Gastroesophageal sphincter (tissue), 4 donors: ENCODE measurements at places on chromosomes 12 and 14. TPM values are rescaled to one million over a fixed set of nuclear protein-coding genes. Genes with fewer than 3 reads are reported as not detected.

The IL26 gene
- total RNA-seq: not detected

GRCh38 chr12:6074979-6075585, 49.4 kb downstream of the VWF start:
- peak; percentile 29 for ATAC-seq

The SLC48A1 gene
- total RNA-seq: 66.8 TPM

GRCh38 chr12:7637615-7638014, 28.1 kb downstream of the APOBEC1 start:
- no peak for ATAC-seq

The TGM1 gene
- 9.0 TPM for total RNA-seq

GRCh38 chr14:61429316-61429715, 107.9 kb downstream of the PRKCH start:
- ATAC-seq: no peak

The KLRK1 gene
- total RNA-seq: 1.1 TPM

The PCED1B gene
- 2.7 TPM for total RNA-seq

The OR11H12 gene
- total RNA-seq: not detected

DNA sequence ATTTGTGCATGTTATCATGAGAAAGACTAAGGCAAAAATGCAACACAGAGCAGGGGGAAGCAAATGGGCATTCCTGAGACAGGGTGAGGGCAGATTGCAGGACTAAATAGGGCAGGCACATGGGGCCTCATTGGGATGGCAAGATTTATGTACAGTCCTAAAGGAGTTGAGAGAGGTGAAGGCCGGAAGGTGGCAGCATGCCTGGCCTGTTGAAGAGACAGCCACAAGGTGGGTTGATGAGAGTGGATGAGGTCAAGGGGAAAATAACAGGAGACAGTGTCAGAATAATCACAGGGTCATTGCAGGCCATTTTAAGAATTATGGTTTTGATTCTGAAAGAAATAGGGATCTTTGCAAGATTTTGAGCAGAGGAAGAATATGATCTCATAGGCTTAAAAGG, 21.0 kb downstream of the PAH start:
- no peak for ATAC-seq

- no peak for ATAC-seq
Measured at GRCh38 chr12:41186026-41186425, 2.1 kb upstream of the PDZRN4 start.

DNA sequence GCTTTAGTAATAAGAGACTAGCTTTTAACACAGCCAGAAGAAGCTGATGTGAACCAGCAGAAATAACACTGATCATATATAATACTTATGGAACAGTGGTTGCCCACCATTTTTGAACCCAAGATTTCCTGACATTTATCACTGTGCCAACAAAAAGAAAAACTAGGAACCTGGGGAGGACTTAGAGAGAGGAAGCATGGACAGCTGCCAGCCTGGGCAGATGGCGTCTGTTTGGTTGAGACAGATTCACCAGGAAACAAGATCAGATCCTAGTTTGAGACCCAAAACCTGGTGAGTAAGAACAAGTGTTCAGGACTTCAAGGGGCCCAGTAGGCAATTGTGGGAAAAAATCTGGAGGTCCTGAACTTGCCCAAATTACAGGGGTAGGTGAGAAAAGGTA, 95.3 kb downstream of the BICD1 start:
- no peak for ATAC-seq

DNA sequence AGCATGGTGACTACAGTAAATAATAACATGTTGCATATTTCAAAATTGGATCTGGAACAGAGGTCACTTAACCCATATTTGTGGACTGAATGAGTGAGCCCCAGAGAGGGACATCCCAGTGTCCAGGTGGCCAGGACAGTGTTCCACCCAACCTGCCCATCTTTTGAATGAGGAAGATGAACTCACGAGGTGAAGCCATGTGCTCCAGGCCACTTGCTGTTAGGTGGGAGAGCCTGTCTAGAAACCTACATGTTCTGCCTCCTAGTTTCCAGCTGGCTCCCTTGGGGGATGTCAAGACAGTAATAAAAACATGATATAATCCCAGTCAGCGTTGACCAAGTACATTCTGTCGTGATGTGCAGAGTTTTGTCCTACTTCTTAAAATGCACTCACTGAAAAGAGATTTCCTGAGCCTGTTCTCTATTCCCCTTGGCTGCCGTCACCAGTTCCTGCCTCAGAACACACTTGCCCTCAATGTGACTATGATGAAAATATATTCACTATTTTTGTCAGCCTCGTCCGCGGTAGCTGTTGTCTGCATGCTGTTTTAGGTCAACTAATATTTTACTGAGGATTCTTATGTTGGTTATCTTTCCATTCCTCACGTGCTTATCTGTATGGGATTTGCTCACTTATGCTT, 25.7 kb downstream of the TSPAN9 start:
- ATAC-seq: no peak

DNA sequence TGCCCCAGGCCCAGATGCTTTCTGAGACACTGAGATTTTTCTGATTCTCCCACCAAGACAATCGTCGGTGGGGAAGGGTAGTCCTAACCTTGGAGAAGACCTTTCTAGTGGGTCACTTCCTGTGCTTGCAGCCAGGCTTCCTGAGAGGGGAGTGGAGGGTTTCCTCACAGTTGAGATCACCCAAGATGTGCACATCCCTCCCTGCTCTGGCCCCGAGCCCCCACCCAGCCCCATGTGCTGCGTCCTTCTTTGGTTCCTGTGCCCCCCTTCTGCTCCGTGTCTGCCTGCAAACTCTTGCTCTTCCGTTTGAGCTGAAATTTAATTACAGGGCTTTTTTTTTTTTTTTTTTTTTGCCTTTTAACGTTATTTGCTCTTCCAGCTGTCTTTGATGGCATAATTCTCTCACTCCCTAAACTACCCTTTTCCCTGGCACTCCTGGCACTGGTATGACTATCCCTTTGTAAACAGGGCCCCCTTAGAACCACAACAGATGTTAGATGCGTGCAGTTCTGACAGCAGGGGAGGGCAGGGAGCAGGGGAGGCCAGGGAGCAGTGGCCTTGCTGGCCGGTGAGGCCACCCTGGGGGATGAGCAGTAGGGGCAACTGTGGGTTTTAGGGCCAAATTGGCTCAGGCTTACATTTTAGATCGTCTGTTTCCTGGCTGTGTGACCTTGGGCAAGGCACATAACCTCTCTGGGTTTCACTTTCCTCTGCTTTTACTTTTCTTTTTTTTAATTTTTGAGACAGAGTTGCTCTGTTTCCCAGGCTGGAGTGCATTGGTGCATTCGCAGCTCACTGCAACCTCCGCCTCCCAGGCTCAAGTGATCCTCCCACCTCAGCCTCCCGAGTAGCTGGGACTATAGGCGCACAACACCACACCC, 144.5 kb downstream of the PHETA1 start:
- no peak for ATAC-seq

DNA sequence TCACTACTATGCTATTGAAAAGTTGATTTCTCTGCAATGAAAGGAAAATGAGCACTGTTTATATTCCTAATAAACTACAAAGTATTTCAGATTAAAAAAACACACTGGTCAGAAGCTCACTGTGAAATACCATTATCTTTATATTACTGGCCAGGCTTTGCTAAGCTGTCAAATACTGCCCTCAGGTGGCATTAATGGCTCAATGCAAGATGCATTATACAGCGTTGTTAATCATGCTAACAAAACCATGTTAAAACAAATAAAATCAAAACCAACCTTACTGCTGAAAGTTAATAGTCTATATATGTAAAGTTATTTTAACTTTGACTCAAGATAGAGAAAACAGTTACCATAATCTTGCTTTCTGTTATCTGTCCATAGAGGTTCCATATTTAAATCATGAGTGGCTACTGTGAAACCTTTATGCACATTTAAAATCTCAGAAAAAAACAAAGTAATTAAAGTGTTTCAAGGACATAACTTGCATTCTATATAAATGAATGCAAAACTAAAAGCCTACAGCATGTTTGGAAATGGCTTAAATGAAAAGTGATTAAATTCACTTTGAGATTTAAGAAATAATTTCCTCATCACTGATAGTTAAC, 121.7 kb downstream of the RALGAPA1 start:
- ATAC-seq: no peak

- no peak for ATAC-seq
Measured at GRCh38 chr12:80017261-80017870, 82.0 kb upstream of the OTOGL start.

GRCh38 chr14:22174412-22175277, 414.4 kb downstream of the DAD1 start:
- ATAC-seq: no peak
